NCI-H1930 (cell line): ENCODE measurements at places on chromosomes 5 and 9.

GRCh38 chr5:96157841-96158291 lies 196.2 kb upstream of the ELL2 start:
- no peak for DNase-seq

GRCh38 chr5:52864884-52865283 lies 77.2 kb downstream of the ITGA1 start:
- DNase-seq = no peak

DNA sequence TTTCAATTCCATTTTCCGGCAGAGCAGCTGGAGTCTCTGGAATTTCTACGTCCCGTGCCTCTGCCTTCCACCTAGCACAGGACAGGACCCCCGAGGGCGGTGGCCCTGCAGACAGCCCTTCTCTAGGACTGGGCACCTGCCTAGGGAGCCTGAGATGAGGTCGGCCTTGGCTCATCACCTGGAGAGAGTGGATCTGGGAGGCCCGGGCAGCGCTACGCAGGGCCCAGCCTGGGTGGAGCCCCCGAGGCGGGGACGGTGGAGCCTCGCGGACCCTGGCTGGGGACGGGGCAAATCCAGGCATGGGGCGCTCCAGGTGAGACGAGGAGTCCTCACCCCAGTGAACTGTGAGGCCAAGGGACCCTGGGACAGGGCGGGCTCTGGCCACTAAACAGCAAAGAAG lies 114.5 kb downstream of the MTRR start:
- DNase-seq = no peak

- DNase-seq = no peak
These were observed 174.3 kb downstream of the MRPS30 start for GRCh38 chr5:44983006-44983405.

DNA sequence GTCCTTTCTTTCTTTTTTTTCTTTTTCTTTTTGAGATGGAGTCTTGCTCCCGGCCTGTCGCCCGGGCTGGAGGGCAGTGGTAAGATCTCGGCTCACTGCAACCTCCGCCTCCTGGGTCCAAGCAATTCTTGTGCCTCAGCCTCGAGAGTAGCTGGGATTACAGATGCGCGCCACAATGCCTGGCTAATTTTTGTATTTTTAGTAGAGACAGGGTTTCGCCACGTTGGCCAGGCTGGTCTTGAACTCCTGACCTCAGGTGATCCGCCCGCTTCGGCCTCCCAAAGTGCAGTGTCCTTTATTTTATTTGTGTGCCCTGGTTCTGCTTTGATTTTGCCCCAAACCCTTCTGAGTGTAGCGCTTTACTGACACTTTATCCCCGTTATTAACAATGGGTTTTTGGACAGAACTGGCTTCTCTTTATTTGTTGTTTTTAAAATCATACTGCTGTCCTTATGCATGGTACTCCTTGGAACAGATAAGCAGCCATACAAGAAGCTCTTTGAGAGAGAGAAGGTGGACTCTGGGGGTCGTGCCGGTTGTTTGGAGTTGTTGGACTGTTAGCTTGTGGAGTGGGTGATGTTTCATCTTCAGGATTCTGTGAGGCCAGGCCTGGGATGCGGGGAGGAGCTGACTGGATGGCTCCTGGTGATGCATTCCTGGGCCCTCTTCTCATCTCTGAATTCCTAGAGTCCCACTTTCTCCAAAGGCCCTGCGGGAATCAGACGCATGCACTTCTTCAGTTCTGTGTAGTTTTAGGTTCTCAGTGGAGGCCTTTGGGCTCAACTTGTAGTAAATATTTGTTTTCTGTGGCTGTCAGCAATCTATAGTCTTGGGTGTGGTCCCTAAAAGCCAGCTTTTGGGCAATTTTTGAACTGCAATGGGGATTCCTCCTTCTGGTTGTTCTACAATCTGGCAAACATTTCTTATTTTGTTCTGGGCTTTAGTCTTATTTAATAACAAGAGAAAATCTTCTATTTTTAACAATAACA lies 47.8 kb downstream of the PTTG1 start:
- DNase-seq = no peak

DNA sequence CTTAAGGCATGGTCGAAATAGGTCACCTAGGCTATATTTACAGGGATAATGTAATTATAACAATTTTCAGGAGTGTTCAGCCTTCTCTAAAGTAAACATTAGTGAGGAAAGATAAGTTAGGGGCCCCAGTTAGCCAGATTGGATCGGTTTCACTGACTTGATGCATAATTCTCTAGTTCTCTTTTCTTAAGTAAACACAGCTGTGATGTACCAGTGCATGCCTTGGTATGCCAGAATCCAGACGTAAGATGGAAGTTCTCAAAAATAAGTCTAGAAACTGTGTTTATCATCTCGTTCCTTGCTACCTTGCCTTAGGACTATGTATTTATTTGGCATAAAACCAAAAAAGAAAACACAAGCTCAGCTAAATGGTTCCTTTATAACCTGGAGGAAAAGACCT lies 442.2 kb upstream of the CLINT1 start:
- DNase-seq = no peak

GRCh38 chr5:38468202-38468673 lies 88.2 kb downstream of the LIFR start:
- DNase-seq = no peak

DNA sequence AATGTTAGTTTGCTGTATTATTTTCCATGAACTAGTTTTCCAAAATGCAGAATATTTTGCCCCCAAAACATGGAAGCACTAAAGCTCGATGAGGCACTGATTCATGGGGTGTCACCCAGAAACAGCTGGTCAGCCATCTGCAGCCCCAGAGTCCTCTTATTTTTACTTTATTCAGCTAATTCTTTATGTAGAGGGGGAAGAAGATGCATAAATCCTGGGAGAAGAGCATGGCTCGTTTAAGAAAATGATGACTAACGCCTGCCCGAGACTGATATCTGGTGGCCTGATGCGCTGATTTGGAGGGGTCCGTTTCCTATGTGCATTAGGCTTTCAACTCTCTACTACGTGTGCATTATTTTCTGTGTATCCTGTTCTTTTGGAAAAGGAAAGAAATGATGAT lies 390.3 kb upstream of the MEF2C start:
- no peak for DNase-seq

DNA sequence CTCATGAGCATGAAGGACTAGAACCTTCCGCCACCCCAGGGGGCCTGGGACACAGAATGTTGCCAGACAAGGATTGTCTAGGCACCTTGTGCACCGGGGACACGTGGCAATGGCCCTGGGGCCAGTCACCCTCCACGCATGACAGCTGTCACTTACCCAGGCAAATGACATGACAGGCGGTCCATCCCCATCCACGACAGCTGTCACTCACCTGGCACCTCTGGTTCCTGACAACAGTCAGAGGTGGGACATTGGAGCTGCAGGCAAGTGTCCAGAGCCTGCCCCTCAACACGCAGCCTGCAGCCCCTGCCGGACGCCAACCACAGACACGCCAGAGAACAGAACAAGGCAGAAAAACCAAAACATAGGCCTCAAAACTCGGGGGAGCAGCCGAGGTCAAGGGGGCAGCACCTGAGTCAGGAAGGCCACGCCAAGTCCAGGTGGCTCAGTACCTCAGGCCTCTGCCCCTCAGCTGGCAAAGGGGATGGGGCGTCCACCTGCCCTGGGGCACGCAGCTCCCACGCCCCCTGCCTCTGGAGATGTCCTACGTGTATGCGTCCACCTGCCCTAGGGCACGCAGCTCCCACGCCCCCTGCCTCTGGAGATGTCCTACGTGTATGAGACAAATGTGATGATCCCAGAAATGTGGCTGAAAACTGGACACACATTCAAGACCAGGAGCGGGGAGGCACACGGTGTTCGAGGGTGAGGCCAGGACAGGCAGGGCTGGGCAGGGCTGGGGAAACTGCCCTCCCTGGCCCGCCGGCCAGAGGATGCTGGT lies 14.5 kb downstream of the VAV2 start:
- DNase-seq = no peak

- no peak for DNase-seq
These were observed 103.3 kb upstream of the LHFPL2 start for GRCh38 chr5:78751872-78752271.

GRCh38 chr5:99033014-99033900 lies 104.5 kb upstream of the CHD1 start:
- no peak for DNase-seq

GRCh38 chr5:154544646-154545045 lies 66.6 kb upstream of the HAND1 start:
- no peak for DNase-seq

DNA sequence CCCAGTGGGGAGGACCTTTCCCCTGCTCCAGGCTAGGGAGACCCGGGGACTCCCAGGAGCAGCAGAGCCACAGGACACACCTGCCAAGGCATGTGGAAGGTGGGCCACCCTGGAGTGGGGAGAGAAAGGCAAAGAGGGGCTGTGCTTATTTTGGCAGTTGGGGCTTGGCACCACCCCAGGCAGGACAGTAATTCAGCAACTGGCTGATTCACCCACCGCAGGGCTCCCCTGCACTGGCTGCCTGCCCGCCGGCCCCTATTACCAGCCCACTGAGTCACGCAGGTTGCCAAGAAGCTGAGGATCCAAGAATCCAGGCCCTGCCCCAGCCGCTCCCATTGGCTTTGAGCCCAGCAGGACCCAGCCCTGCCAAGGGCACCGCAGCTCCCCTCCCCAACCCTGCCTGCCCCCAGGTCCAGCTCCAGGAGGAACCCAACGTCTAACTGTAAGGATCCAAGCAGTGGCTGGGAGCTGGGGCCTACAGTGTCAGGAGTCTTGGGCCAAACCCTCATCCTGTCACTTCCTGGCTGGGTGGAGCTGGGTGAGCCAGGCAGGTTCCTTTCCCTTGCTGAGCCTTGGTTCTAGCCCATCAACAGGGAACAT lies 14.2 kb upstream of the RALGDS start:
- DNase-seq = no peak

GRCh38 chr5:11672385-11673085 lies 231.7 kb downstream of the CTNND2 start:
- DNase-seq = no peak
